ENCODE measurements at places on chromosomes 1 and 21. TPM values are rescaled to one million over a fixed set of nuclear protein-coding genes. Genes with fewer than 3 reads are reported as not detected.

Gene JUN
- total RNA-seq = 125 TPM

Gene S100A1
- 152 TPM for total RNA-seq

Gene TNFRSF4
- 1.5 TPM for total RNA-seq

Gene SLC45A1
- total RNA-seq = 1.6 TPM

Gene LDLRAD1
- total RNA-seq = not detected

Gene ALX3
- not detected for total RNA-seq

Gene LCE3D
- not detected for total RNA-seq

Gene OR2T35
- total RNA-seq = not detected

Gene PRDM16
- 28.9 TPM for total RNA-seq

Gene UBE2U
- not detected for total RNA-seq

Gene USH2A
- total RNA-seq = 0.22 TPM

Gene WNT2B
- total RNA-seq = 1.3 TPM

Gene PRRX1
- 57.4 TPM for total RNA-seq

- H3K36me3 ChIP-seq = no peaks in the 10 kb centered on the region
- DNase-seq = no peak
- no peaks in the 10 kb centered on the region for H3K4me1 ChIP-seq
Measured at GRCh38 chr1:205592443-205593003, 39.3 kb downstream of the ELK4 start.

GRCh38 chr1:197637406-197637805 lies 137.9 kb downstream of the DENND1B start:
- no peak overlapping the region for H3K4me3 ChIP-seq
- DNase-seq = no peak
- no peaks in the 10 kb centered on the region for H3K27me3 ChIP-seq
- no peaks in the 10 kb centered on the region for H3K4me1 ChIP-seq

GRCh38 chr1:213281640-213282301 lies 230.7 kb downstream of the RPS6KC1 start:
- H3K36me3 ChIP-seq = no peaks in the 10 kb centered on the region
- DNase-seq = no peak
- no peaks in the 10 kb centered on the region for H3K27me3 ChIP-seq

- H3K4me1 ChIP-seq = no peaks in the 10 kb centered on the region
- no peak overlapping the region for H3K27ac ChIP-seq
- H3K4me3 ChIP-seq = no peak overlapping the region
- no peaks in the 10 kb centered on the region for H3K27me3 ChIP-seq
- no peak for DNase-seq
Measured at GRCh38 chr1:199948587-199949280, 78.8 kb upstream of the NR5A2 start.

GRCh38 chr1:145719230-145720079 lies at the start of gene CD160:
Gene CD160 (plus strand): TSS chr1:145719499. CDS start chr1:145728328, 8,829 bp downstream.
- no peak for DNase-seq
- H3K27me3 ChIP-seq = no peaks in the 10 kb centered on the region

- no peaks in the 10 kb centered on the region for H3K27me3 ChIP-seq
- H3K27ac ChIP-seq = no peak overlapping the region
- peaks cover 8% of the 10 kb centered on the region for H3K4me1 ChIP-seq
Measured at GRCh38 chr1:202266061-202266765, 72.6 kb downstream of the LGR6 start.

DNA sequence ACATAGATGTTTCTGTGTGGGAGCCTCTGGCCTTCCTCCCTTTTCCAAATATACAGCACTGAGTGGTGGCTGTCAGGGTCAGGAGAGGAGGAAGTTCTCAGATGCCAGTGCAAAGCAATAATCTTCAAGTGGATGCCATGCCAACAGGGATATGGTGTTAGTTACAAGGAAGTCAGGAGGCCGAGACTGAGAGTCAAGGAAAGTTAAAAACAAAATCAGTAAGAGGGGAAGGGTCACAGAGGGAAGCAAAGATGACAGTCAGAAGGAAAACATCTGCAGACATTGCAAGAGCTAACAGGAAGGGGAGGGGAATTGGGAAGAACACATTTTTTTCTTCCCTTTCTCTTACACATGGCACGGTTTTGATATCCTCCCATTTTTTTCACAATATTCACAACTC lies 691.4 kb downstream of the ADGRL2 start:
- no peaks in the 10 kb centered on the region for H3K27me3 ChIP-seq
- no peak for DNase-seq
- H3K4me3 ChIP-seq = no peak overlapping the region
- H3K4me1 ChIP-seq = no peaks in the 10 kb centered on the region

DNA sequence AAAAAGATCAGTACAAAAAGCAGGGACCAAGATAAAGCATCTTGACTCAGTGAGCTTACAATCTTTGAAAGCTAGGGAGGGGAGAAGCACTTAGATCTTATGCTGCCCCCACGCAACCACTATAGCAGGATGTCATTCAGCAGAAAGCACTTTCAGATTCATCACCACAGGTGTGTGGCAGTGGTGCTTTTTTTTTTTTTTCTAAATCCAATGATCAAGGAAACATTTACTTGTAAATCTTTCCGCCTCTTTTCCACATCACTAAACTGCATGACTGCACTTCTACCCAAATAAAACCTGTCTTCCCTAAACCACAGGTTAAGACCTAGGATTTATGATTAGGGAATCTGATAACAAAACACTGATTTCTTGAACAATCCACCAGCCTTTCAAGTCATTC lies 154.8 kb downstream of the SLC45A1 start:
- no peak overlapping the region for H3K27ac ChIP-seq
- H3K4me3 ChIP-seq = no peak overlapping the region
- H3K4me1 ChIP-seq = peaks cover 12% of the 10 kb centered on the region
- no peaks in the 10 kb centered on the region for H3K36me3 ChIP-seq
- H3K27me3 ChIP-seq = no peaks in the 10 kb centered on the region

- no peak overlapping the region for H3K4me3 ChIP-seq
- no peaks in the 10 kb centered on the region for H3K27me3 ChIP-seq
- no peak for DNase-seq
- no peaks in the 10 kb centered on the region for H3K36me3 ChIP-seq
- no peak overlapping the region for H3K27ac ChIP-seq
- no peaks in the 10 kb centered on the region for H3K4me1 ChIP-seq
Measured at GRCh38 chr1:167683226-167683625, 38.6 kb upstream of the MPZL1 start.

DNA sequence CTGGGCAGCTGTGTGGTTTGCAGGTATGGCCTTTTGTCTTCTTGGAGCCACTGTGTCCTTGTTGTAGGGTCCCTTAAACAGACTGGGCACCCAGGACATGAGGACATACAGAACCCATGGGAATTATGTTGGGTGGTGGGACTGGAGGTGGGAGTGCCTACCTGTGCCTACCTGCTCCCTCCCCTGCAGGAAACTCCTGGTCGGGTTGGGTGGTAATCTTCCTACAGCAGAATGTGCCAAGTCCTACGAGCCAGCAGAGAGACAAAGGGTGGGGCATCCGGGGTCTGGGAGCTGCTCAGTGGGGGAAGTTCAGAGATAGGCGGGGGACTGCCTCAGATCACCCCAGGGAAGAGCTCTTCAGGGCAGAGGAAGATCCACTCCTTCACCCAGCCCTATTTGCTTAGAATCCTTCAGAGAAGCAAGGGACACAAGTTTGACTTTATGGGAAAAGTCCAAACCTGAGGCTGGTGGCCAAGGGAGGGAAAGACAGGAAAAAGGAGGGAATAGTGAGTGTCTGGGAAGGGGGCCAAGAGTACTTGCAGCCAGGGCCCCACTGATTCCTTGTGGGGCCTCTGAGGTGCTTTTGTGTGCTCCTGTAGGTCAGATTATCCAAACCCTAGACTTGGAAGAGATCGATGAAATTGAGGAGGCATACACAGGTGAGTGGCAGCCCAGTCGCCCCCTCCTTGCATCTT lies 58.3 kb downstream of the KIF21B start:
- H3K4me3 ChIP-seq = no peak overlapping the region
- H3K4me1 ChIP-seq = no peaks in the 10 kb centered on the region
- no peak overlapping the region for H3K27ac ChIP-seq
- no peaks in the 10 kb centered on the region for H3K27me3 ChIP-seq
- no peaks in the 10 kb centered on the region for H3K36me3 ChIP-seq

DNA sequence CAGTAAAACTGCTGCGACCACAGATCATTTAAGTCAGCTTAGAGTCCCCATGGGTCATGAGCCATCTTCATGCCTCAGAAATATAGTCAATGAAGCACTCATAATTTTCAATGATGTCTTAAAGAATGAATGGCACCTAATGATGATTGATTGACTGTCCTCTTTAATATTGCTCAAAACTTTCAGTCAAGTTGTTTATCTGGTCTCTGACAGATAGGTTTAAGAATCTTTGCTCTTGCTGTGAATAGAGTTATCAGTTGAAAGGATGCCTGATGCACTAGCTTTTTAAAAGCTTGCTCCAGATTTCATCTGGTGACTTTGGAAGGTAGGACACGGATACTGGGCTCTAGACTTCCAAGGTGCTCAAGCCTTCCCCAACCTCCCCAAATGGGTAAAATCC lies 45.1 kb downstream of the COLGALT2 start:
- H3K36me3 ChIP-seq = no peaks in the 10 kb centered on the region
- DNase-seq = no peak
- H3K4me1 ChIP-seq = peaks cover 38% of the 10 kb centered on the region
- no peak overlapping the region for H3K27ac ChIP-seq

DNA sequence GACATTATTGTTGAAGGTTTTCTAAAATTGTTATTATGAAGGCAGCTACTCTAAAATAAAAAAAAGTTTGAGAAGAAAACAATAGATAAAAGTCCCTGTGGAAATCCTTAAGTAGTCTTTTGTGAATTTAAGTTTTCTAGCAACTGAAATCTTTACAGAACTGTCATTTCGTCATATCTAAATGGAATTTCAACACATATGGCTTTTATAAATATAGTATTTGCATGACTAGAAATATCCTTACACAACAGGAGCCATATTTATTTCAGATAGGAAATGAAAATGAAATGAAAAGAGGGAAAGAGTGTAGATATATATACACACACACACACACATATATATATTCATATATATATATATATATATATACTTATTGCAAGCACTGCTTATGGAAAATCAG lies 204.7 kb upstream of the RGS18 start:
- H3K4me1 ChIP-seq = no peaks in the 10 kb centered on the region
- H3K36me3 ChIP-seq = no peaks in the 10 kb centered on the region
- H3K27ac ChIP-seq = no peak overlapping the region
- H3K27me3 ChIP-seq = no peaks in the 10 kb centered on the region
